Progenitor cell of endocrine pancreas (in vitro differentiated cells): ENCODE measurements at places on chromosomes 1 and 21.

DNA sequence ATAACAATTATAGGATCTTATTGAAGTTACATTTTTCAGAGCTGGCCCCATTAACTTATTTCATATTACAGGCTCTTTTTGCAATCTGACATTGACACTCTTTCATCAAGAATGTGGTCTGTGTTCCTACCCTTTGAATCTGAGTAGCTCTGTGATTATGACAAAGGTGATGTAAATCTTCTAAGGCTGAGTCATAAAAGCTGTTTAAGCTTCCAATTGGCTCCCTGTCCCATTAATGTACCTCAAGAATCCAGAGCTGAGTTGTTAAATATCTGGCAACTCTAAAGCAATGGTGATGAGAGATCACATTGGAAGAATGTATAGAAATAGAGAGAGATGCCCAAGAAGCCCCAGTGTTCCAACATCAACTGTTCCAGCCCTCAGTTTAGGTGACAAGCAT is 178.5 kb upstream of the DEPDC1 start:
- DNase-seq, result no peak

- DNase-seq, result no peak
These were observed 133.2 kb downstream of the DISP1 start for GRCh38 chr1:222948079-222948478.

DNA sequence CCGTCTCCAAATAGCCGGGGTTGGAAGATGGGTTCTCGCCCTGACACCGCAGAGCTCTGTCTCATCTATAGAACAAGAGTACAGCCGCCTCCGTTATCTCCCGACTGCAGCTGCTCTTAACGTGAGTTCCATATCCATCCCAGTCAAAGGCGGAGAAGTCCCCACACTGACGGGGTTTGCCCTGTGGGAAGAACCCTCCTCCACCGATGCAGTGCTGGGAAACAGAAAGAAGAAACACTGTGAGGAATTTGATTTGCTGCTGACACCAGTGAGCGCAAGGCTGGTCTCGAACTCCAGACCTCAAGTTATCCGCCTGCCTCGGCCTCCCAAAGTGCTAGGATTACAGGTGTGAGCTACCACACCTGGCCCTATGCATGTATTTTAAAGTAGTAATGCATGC is 9.5 kb downstream of the ITLN2 start:
- DNase-seq, result no peak

DNA sequence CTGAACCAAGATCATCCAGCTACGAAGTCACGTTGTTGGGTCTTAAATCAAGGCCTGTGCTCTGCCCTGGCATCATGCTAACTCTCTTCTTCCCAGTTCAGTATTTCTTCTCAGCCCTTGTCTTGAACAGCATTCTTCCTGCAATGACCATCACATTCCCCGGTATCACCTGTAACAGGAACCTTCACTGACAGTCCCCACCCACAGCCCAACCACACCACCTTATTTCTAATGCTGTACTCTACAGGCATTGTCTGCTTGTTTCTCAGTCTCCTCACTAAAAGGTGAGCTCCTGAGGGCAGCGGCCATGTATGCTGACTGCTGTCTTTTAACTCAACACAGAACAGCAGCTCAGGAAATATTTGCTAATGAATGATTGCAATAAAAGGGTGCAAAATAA is 54.0 kb downstream of the DAB1 start:
- no peak for DNase-seq

GRCh38 chr21:20822666-20823065 is 175.5 kb upstream of the NCAM2 start:
- DNase-seq, result no peak

- no peak for DNase-seq
These were observed 58.2 kb upstream of the SLC45A1 start for GRCh38 chr1:8259498-8260290.

DNA sequence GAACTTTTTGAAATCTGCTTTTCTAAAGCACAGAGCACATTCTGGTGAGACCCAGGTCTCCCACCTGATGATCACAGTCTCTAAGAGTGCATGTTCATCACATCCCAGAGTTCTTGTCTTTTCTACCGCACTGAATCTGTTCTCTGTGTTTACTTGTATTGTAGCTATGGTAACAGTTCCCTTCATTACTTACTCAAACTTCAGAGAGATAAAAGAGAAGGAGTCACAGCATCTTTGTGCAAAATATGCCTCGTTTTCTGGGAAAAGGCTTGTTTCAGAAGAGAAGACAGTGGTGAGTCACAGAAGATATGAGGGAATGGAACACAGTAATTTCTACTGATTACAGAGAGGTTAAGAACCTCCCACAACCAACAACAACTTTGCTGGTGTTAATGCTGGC is 580.6 kb downstream of the PLA2G4A start:
- no peak for DNase-seq
